NCI-H82 (cell line): ENCODE measurements at places on chromosomes 11 and 22.
A peak's percentile ranks its signal among the peaks of the same experiment; 100 is the strongest.

GRCh38 chr22:42072606-42073330 lies 1.3 kb upstream of the PHETA2 start:
- DNase-seq: no peak

DNA sequence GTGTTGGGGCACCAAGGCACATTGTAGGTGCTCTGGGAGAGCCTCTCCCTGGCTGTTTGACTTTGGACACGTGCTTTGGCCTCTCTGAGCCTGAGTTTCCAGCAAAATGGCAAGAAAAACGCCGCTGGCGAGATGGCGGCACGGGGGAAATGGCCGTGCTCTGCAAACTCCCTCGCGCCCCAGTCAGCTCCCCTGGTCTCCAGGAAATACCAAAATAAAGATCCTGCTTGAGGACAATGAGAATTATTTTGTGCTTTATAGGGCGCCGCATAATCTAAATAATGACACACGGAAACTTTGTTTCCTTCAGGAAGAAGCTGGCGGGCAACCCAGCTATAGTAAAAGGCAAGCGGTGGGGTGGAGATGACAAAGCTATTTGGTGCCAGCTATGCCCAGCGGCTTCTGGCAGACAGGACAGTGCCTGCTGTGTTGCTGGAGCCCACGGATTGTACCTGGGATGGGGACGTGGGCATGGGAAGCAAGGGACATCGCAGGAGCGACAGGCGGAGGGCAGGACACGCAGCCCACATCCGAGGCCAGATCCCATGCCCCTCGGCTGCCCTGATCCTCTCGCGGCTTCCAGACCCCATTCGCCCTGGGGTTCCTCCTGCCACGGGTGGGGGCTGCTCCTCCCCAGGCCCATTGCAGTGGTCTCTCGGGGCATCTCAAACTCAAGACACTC lies 26.3 kb upstream of the RFPL3 start:
- no peak for DNase-seq

DNA sequence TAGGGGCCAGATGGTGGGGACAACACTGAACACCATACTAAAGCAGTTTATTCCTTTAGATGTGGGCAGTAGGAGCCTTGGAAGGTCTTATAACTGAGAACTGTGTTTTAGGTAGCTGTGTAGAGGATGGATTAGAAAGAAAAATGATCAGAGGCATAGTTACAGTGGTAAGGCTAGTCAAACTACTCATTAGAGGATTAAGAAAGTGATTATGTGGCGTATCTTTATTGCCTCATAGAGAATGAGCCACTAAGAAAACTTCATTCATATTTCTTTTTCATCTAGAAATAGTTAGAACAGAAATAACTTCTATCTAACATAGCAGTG lies 155.8 kb upstream of the RASSF10 start:
- no peak for DNase-seq

- DNase-seq: no peak
These were observed 74.9 kb downstream of the SMCO4 start for GRCh38 chr11:93468290-93468689.

- DNase-seq: no peak
These were observed 9.3 kb downstream of the CELSR1 start for GRCh38 chr22:46528121-46528610.

GRCh38 chr11:128399251-128400121 lies 187.9 kb downstream of the ETS1 start:
- DNase-seq: peak; percentile 29

DNA sequence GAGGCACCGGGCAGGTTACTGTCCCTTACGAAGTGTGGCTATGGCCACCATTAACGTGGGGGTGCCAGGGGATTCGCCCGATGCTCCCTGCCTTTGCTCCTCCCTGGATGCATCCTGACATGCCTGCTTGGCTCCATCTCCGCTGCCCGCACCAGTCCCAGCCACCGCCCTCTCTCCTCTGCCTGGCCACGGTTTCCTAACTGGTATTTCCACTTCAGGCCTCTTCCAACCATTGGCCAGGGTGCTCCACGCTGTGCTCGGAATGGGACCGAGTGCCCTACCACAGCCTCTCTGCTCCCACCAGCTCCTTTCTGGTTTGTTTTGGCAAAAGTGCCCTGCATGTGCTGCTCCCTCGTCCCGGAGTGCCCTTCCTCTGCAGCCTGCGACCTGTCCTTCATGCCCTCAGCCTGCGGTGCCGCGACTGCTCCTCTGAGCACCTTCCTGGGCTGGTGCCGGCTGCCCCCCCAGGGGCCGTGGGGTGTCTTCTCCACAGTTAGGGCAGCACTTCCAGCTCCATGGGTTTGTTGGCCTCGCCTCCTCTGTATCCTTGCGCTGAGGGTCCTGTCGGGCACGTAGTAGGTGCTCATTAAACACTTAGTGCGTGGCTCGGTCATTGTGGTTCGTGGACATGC lies 12.6 kb upstream of the GRAMD4 start:
- no peak for DNase-seq

GRCh38 chr22:49286181-49286760 lies 541.4 kb downstream of the BRD1 start:
- no peak for DNase-seq

GRCh38 chr11:134409552-134410429 lies 2.3 kb downstream of the B3GAT1 start:
- no peak for DNase-seq

DNA sequence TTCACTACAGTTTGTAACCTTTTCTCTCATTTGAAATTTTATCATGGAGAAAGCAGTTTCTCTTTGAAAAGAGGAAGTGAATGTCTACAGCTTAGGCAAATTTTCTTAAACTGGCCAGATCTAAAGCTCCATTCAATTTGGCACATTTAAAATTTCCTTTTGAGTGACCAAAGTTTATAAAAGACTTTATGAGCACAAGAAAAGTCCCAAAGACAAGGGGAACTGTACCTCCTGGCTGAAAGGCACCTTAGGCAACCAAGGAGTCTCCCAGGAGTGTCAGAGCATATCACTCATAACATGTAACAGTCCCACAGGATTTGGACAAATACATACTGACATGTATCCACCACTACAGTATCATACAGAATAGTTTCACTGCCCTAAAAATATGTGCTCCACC lies 41.3 kb downstream of the NARS2 start:
- no peak for DNase-seq

DNA sequence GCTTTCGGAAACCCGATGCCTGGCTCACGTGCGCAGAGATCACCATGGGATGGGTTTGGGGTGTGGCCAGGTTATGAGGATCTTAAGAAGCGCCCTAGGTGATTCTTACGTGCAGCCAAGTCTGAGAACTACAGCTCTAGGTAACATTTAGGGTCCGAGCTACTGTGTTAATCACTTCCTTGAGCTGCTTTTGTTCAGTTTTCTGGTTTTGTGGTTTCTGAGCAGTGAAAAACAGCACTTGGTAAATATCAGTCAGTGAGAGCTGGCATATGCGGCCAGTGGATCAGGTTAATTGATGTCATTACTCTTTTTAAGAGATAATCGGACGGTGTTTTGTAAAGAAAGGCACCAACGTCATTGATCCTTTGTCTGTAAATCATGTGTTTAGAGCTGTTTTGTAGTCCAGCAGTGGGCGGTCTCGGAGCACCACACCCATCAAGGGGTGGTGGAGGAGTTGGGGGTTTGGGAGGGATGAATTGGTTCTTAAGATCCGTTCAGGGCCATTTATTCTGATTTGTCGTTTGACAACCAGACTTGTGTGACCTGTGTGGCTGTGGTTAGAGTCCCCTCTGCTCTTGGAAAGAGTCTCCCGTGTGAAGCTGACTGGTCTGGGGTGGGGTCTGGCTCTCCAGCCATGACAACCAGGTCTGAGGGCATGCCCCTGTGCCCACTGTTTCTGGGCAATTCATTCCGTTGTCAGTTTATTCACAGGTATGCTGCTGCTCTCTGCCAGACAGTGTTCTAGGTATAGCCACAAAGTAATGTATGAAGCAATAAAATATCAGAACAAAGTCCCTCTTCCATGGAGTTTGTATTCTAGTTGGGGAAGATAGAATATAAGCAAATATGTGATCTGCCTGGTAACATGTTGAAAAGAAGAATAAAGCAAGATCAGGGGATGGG lies 61.9 kb upstream of the SORL1-AS1 start:
- DNase-seq: no peak

- no peak for DNase-seq
These were observed 575.9 kb upstream of the ANO3 start for GRCh38 chr11:25755918-25756584.

DNA sequence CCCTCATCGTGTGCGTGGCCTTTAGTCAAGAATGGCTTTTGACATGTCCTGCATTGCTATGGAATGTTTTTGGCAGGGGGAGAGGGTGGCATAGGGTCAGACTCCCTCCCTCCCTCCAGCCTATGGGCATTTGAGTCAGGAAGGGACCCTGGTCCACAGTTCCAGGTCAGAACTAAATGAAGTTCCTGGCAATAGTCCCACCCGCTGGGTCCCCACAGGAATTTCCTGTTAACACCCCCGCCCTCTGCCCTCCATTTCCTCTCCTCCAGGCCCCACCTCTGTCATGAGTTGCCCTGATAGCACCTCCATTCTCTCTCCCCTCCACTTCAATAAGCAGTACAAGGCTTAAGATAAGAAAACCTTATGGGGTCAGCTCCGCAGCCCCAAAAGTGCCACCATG lies 40.8 kb upstream of the LMO2 start:
- DNase-seq: no peak

DNA sequence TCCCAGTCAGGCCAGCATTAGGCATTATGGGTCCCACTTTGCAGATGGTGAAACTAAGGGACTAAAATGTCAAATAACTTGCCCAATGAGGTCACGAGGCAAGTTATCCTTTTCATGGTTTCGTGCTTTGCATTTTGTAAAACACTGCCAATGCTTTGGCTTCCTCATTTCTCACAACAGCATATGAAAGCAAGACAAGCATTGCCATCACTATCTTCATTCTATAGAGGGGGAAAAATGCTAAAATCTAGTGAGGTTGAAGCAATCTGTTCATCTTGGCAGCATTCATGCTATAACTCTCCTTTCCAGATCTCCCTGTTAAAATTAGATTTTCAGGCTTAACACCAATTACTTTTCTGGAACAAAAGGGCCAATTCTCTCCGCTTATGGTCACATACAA lies 14.8 kb downstream of the FAM181B start:
- DNase-seq: no peak

DNA sequence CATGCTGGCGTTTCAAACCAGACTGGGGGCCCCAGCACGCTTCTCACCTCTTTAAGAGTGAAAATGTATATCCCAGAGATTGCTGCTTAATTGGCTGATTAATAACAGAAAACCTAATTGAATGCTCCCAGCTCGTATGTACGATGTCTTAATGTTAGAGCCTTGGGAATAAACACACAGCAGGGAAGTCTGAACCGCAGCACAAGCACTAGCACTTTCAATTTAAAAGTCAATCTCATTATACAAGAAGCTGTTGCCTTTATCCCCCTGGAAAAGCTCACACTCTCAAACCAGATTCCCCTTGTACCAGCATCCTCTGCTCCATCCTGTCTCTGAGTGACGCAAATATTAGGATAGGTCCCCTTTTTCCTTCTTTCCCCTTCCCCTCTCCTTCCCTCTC lies 449.1 kb downstream of the MN1 start:
- no peak for DNase-seq

DNA sequence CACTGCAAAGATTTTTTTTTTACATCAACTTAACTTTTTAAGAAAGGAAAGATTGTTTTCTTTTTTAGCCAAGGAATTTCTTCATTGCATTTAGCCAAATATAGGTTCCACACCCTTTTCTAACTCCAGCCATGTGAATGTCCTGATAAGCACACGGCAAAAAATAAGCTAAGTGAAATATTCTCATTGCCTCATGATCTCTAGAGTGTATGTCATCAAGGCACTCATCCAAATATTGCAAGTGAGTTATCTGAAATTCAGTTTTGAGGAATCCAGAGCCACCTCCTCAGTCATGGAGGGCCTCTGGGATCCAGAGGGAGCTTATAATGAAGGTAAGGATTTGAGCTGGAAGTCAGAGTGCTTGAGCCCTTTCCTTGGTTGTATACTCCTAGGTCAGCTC lies 80.0 kb downstream of the BLID start:
- no peak for DNase-seq

- no peak for DNase-seq
These were observed 397.0 kb downstream of the ETS1 start for GRCh38 chr11:128190312-128190711.

DNA sequence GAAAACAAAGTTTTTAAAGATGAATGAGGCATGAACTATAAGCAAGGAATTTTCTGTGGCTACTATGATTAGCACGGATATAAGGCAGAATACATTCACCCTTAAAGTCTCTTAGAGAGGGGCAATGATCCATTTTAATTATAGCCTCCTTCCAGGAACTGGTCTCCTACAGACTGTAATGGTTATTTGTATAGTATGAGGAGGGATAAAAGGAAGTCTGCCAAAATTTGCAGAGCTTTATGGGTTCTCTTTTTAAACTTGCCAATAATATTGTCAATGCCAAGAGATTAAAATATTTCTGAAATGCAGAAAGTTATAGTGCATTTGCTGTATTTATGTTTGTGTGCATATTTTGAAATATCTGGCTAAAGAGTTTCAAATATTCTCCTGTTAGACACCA lies 271.4 kb upstream of the LUZP2 start:
- DNase-seq: no peak

GRCh38 chr11:20017320-20017719 lies 143.0 kb downstream of the DBX1 start:
- DNase-seq: no peak

GRCh38 chr11:60836866-60837515 lies 4.9 kb upstream of the CCDC86 start:
- no peak for DNase-seq

- no peak for DNase-seq
These were observed 17.5 kb upstream of the SLC25A1 start for GRCh38 chr22:19195796-19196731.

GRCh38 chr22:17121233-17122195 lies at the start of gene TMEM121B:
TMEM121B (minus strand) TSS chr22:17121360; CDS start chr22:17121127, 233 bp downstream.
- peak; percentile 91 for DNase-seq

DNA sequence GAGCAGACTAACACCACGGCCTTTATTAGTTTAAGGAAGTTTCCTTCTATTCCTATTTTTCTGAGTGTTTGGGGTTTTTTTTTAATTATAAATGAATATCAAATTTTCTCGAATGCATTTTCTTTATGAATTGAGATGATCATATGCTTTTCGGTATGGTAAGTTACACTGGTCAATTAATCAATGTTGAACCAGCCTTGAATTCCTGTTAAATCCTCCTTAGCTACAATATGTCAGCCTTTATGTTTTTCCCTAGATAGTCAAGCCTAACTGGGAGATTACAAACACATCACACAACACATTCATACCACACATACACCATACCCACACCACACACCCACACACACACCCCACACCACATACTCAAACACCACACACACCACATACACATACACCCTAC lies 247.6 kb downstream of the BRD1 start:
- no peak for DNase-seq

- peak; percentile 25 for DNase-seq
These were observed 3.8 kb upstream of the CCDC188 start for GRCh38 chr22:20154602-20155187.
